ENCODE measurements at places on chromosomes 7 and 10. TPM values are rescaled to one million over a fixed set of nuclear protein-coding genes. Genes with fewer than 3 reads are reported as not detected.

The C7orf57 gene
- 0.28 TPM for total RNA-seq

The TMEM236 gene
- 0.08 TPM for total RNA-seq

The RSPH10B gene
- total RNA-seq = not detected

The IFIT2 gene
- total RNA-seq = 14.6 TPM

The CHN2 gene
- total RNA-seq = 6.8 TPM

The CPA2 gene
- total RNA-seq = not detected

The GNAT3 gene
- total RNA-seq = not detected

The ACSL5 gene
- total RNA-seq = 55.0 TPM

The MACROH2A2 gene
- total RNA-seq = 5.8 TPM

The RNLS gene
- total RNA-seq = 1.3 TPM

The CALHM2 gene
- total RNA-seq = 138 TPM

The FAM131B gene
- 1.2 TPM for total RNA-seq

The TWIST1 gene
- total RNA-seq = 2.3 TPM

The AKR1D1 gene
- not detected for total RNA-seq

The DPYSL4 gene
- total RNA-seq = 6.7 TPM

The FXYD4 gene
- total RNA-seq = not detected

The HOGA1 gene
- total RNA-seq = not detected

The SLC29A4 gene
- 0.45 TPM for total RNA-seq

The WDFY4 gene
- total RNA-seq = 0.08 TPM

The GIMAP7 gene
- 171 TPM for total RNA-seq

The STX1A gene
- total RNA-seq = 30.7 TPM

The ZYX gene
- 235 TPM for total RNA-seq

The FAM200A gene
- total RNA-seq = 5.0 TPM

The ATOH7 gene
- not detected for total RNA-seq

The IKZF1 gene
- 404 TPM for total RNA-seq

The FAM53B gene
- 46.6 TPM for total RNA-seq

The GARS1 gene
- total RNA-seq = 260 TPM

The ACHE gene
- not detected for total RNA-seq

The CALHM3 gene
- total RNA-seq = 0.53 TPM

The COL28A1 gene
- total RNA-seq = not detected

The TDRD1 gene
- 0.40 TPM for total RNA-seq

The HTR5A gene
- not detected for total RNA-seq

The LDB3 gene
- total RNA-seq = 0.05 TPM

The HOXA5 gene
- total RNA-seq = not detected

The C10orf143 gene
- total RNA-seq = 2.5 TPM

The PRPS1L1 gene
- not detected for total RNA-seq

The NPFFR1 gene
- not detected for total RNA-seq

The CFAP58 gene
- total RNA-seq = 0.45 TPM

The TPST1 gene
- 0.25 TPM for total RNA-seq

The RADIL gene
- total RNA-seq = not detected

The NFE2L3 gene
- 21.5 TPM for total RNA-seq

The TUBAL3 gene
- total RNA-seq = not detected

The NPC1L1 gene
- total RNA-seq = not detected
